Osteoblast (primary cell): ENCODE measurements at places on chromosomes 13 and 19. TPM values are rescaled to one million over a fixed set of nuclear protein-coding genes. Genes with fewer than 3 reads are reported as not detected.

DNA sequence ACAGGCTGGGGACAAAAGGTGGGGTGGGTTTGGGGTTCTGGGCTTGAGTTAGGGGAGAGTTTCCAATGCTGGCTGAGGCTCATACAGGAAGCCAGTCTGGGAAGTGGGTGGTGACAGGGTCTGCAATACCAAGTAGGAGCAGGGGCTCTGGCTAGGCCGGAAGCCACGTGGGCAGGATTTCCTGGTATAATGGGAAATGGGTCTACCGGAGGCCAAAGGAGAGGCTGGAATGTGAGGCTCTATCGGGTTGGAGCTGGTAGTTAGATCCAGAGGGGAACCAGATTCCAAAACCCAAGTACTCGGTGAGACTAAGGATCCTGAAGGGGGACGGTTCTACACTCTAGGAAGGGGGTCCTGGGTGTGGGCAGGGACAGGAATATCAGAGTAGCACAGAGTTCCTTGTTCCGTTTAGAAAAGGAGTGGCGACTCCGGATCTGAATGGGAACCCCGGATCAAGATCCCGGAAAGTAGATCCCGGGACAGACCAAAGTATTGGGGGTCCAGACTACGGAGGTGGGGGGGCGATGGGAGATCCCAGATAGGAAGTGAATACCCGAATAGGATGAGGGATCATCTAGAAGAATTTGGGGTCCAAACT lies 802 bp downstream of the CDC37 start:
- peak; percentile 87 for DNase-seq

DNA sequence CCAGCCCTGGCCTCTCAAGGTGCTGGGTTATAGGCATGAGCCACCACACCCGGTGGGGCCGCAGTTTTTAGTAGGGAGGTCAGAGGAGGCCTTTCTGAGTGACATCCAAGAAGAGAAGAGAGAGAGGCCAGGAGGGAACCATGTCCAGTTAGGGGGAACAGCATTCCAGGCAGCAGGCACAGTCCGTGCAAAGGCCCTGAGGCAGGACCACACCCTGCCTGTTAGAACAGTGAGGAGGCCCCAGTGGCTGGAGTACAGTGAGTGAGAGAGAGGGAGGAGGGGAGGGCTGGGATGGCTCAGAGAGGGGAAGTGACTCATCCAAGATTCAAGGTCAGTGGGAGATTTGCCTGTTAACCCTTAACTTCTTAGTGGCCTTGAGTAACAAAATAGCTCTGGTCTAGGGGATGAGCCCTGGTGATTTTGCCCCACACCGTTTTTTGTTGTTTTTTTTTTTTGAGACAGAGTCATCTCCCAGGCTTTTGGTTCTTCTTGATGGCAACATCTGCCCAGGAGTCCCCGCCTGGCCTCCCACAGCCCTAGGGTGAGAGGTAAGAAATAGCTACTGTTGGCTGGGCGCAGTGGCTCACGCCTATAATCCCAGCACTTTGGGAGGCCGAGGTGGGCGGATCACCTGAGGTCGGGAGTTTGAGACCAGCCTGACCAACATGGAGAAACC lies 2.7 kb upstream of the PLIN3 start:
- peak; percentile 95 for DNase-seq

C19orf38 gene
- total RNA-seq: under 0.01 and 0.29 TPM in 2 replicates

GRCh38 chr19:12603714-12604113 lies 6.9 kb downstream of the ZNF490 start:
- no peak for DNase-seq
